ENCODE measurements at places on chromosomes 3 and 15.

DNA sequence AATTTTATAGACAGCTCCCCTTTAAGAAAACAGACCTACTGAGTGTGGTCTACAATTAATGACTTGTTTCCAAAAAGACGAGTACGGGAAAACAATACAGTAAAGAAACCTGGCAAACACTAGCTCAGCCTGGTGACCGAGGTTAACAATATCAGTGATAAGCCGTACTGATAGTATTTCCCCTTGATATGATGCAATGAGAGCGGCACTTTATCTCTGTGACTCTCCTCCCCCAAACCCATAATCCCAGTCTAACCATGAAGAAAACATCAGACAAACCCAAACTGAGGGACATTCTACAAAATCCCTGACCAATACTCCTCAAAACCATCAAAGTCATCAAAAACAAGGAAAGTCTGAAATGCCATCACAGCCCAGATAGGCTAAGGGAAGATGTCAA is 8.2 kb downstream of the DENND4A start:
- DNase-seq, result peak; percentile 32

DNA sequence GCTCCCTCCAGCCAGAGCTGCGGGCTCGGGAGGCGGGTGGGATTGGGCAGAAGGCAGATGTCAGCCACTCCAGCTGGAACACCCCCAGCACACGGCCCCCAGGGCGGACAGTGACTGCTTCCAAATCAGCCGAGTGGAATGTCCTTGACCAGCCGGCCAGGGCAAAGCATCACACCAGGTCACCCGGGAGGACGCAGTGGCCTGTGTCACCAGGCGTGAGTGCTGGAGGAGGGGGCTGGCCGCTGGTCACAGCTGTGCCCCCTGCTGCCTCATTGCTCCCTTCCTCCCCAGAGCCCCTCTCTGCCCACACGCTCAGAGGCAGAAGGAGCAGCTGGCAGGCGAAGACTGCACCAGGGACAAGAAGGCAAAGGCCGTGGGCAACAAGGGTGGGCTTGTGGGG is 33.5 kb downstream of the NTRK3 start:
- no peak for DNase-seq

- DNase-seq, result peak; percentile 80
Observed at GRCh38 chr3:45210308-45211041, 15.6 kb downstream of the TMEM158 start.

GRCh38 chr3:35562141-35562540 is 77.2 kb upstream of the ARPP21 start:
- no peak for DNase-seq

DNA sequence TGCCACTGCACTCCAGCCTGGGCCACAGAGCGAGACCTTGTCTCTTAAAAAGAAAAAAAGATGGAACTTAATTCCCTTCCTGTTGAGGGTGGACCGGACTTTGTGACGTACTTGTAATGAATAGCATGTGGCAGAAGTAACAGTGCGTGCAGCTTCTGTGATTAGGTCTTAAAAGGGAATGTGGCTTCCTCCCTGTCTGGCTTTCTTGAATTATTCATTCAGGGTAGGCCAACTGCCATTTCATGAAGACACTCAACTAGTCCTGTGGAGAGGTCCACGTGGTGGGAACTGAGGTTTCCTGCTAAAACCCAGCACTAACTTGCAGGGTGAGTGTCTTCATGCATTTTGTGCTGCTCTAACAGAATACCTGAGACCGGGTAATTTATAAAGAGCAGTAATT is 98.9 kb upstream of the PIAS1 start:
- no peak for DNase-seq

GRCh38 chr3:193214445-193214844 is 26.6 kb upstream of the PLAAT1 start:
- no peak for DNase-seq

- DNase-seq, result no peak
Observed at GRCh38 chr15:92409006-92409405, 15.3 kb downstream of the ST8SIA2 start.

- DNase-seq, result no peak
Observed at GRCh38 chr3:11088831-11089230, 65.5 kb upstream of the HRH1 start.

- DNase-seq, result no peak
Observed at GRCh38 chr3:178969004-178969700, 102.5 kb downstream of the ZMAT3 start.

DNA sequence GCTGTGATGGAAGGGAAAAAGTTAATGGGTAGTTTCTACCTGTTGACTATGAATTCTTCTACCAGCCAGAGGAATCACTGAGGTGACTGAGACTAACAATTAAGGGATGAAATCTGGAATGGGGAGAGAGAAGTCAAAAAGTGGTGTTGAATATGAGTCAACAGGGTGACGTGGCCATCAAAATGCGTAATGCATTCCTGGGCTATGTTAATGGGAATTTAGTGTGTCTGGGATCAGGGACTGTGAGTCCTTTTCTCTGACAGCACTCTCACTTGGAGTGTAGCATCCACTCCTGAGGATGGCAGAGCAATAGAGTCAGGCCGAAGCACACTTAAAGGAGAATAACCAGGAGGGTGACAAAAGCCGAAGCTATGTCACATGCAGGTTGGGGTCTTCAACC is 60.4 kb downstream of the MESD start:
- peak; percentile 76 for DNase-seq

DNA sequence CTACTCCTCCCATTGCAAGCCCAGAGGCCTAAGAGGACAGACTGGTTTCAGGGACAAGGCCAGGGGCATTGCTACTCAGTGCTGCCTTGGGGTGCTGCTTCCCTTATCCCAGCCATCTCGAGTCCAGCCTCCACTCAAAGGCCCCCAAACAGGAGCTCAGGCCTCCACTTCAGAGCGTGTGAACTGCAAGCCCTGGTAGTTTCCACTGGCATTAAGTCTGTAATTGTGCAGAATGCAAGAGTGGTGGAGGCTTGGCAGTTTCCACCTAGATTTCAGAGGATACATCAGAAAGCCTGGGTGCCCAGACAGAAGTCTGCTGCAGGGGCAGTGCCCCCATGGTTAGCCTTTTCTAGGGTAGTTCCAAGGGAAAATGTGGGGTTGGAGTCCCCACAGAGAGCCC is 192.8 kb upstream of the ST8SIA2 start:
- no peak for DNase-seq

DNA sequence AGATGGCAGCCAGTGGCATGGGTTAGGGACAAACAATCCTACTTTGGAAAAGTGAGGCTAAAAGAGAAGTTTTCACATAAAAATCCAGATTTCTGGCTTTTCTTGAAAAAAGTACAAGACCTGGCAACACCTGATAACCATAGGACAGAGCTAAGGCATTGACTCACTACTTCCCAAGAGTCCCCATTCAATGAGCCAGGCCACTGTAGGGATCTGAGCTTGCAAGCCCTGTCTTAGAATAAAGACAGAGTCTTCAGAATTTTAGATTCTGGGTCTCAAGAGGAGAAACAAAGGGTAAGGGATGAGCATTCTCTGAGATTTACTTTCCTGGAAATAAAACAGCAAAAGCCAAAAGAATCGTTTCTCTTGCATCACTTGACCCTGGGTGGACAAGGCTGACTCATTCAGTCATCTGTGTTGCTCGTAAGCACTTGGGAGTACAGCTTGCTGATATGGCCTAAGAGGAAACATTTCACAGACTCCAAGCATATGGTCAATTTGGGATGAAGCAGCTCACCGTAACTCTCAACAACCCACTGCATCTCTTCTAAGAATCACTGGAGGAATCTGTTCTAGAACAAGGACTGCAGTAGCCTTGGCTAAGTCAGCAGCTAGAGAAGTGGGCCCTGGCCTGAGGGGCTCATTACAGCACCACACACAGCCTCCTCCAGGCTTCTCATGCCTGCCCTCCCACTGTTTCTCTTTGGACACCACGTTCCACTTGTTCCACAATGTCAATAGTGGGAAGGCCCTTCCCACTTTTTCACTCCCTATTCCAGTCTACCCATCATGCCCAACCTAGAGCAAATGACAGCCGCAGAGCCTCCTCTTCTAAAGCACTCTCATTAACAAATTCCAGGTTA is 86.2 kb downstream of the RFTN1 start:
- DNase-seq, result peak; percentile 99
